Neural cell (in vitro differentiated cells): ENCODE measurements at places on chromosomes 5 and 9. TPM values are rescaled to one million over a fixed set of nuclear protein-coding genes. Genes with fewer than 3 reads are reported as not detected.

Gene ZNF622
- polyA plus RNA-seq, result 45.6 and 45.9 TPM in 2 replicates

Gene FST
- 1.1 and 1.3 TPM in 2 replicates for polyA plus RNA-seq

Gene TMC1
- polyA plus RNA-seq, result not detected in 2 replicates

Gene SLC27A6
- 0.37 and 1.0 TPM in 2 replicates for polyA plus RNA-seq

Gene SPARC
- 15.3 and 17.7 TPM in 2 replicates for polyA plus RNA-seq

Gene BTNL8
- polyA plus RNA-seq, result not detected in 2 replicates

Gene PCDHGA4
- 0.38 TPM in 1 of 2 replicates, not detected in the other for polyA plus RNA-seq

Gene PTGS1
- 0.17 TPM in 1 of 2 replicates, not detected in the other for polyA plus RNA-seq

Gene ARAP3
- polyA plus RNA-seq, result 1.4 and 1.8 TPM in 2 replicates

Gene IFNK
- polyA plus RNA-seq, result not detected in 2 replicates

Gene GTF2H2C
- polyA plus RNA-seq, result 20.5 and 22.7 TPM in 2 replicates

Gene PTAR1
- 17.7 and 21.7 TPM in 2 replicates for polyA plus RNA-seq

Gene GRM6
- not detected in 2 replicates for polyA plus RNA-seq

Gene AMBP
- not detected in 2 replicates for polyA plus RNA-seq

Gene SYK
- not detected in 2 replicates for polyA plus RNA-seq

Gene PHF24
- 1.8 and 2.4 TPM in 2 replicates for polyA plus RNA-seq

Gene ZNF462
- polyA plus RNA-seq, result 9.1 and 15.8 TPM in 2 replicates

Gene FAXDC2
- polyA plus RNA-seq, result 0.12 TPM in 1 of 2 replicates, not detected in the other

Gene PRLR
- 0.50 and 0.78 TPM in 2 replicates for polyA plus RNA-seq

Gene CDC25C
- polyA plus RNA-seq, result 0.71 and 1.3 TPM in 2 replicates

Gene SLC24A2
- polyA plus RNA-seq, result 0.42 and 0.56 TPM in 2 replicates

Gene PTPDC1
- 23.7 and 27.8 TPM in 2 replicates for polyA plus RNA-seq

Gene ERMP1
- 7.3 and 7.8 TPM in 2 replicates for polyA plus RNA-seq

Gene MLANA
- polyA plus RNA-seq, result not detected in 2 replicates

Gene SPATA31A3
- not detected in 2 replicates for polyA plus RNA-seq

Gene ATP10B
- polyA plus RNA-seq, result 1.9 TPM in 1 of 2 replicates, not detected in the other

Gene TRIM36
- 105 and 122 TPM in 2 replicates for polyA plus RNA-seq

Gene CNOT6
- polyA plus RNA-seq, result 39.9 and 43.0 TPM in 2 replicates

Gene ZNF169
- polyA plus RNA-seq, result 5.8 and 8.3 TPM in 2 replicates

Gene BRD3
- polyA plus RNA-seq, result 17.6 and 27.3 TPM in 2 replicates

Gene C5orf46
- not detected in 2 replicates for polyA plus RNA-seq
